Adrenal gland (tissue), 19 donors: ENCODE measurements at places on chromosomes 2 and 18. TPM values are rescaled to one million over a fixed set of nuclear protein-coding genes. Genes with fewer than 3 reads are reported as not detected.
A peak's percentile ranks its signal among the peaks of the same experiment; 100 is the strongest.

GKN1 gene
- total RNA-seq = 0.58 TPM

CYTIP gene
- total RNA-seq = 0.72 TPM

KIF3C gene
- total RNA-seq = 10.8 TPM

ITGAV gene
- 214 TPM for total RNA-seq

SIX2 gene
- 0.06 TPM for total RNA-seq

GLI2 gene
- total RNA-seq = 2.4 TPM

CD8B2 gene
- not detected for total RNA-seq

IL37 gene
- total RNA-seq = 0.33 TPM

CHRND gene
- 0.11 TPM for total RNA-seq

POTEJ gene
- total RNA-seq = not detected

GRCh38 chr2:128279786-128280157, 38.9 kb downstream of the HS6ST1 start:
- no peaks in the 10 kb centered on the region for H3K36me3 ChIP-seq
- no peaks in the 10 kb centered on the region for H3K27me3 ChIP-seq
- H3K27ac ChIP-seq = peak overlapping the region; percentile 91
- peak; percentile 51 for DNase-seq
- H3K4me1 ChIP-seq = peaks cover 65% of the 10 kb centered on the region

GRCh38 chr2:231348173-231348572, 47.3 kb upstream of the B3GNT7 start:
- H3K27me3 ChIP-seq = no peaks in the 10 kb centered on the region
- peaks cover 3% of the 10 kb centered on the region for H3K36me3 ChIP-seq
- peaks cover 8% of the 10 kb centered on the region for H3K4me1 ChIP-seq
- H3K4me3 ChIP-seq = no peak overlapping the region

DNA sequence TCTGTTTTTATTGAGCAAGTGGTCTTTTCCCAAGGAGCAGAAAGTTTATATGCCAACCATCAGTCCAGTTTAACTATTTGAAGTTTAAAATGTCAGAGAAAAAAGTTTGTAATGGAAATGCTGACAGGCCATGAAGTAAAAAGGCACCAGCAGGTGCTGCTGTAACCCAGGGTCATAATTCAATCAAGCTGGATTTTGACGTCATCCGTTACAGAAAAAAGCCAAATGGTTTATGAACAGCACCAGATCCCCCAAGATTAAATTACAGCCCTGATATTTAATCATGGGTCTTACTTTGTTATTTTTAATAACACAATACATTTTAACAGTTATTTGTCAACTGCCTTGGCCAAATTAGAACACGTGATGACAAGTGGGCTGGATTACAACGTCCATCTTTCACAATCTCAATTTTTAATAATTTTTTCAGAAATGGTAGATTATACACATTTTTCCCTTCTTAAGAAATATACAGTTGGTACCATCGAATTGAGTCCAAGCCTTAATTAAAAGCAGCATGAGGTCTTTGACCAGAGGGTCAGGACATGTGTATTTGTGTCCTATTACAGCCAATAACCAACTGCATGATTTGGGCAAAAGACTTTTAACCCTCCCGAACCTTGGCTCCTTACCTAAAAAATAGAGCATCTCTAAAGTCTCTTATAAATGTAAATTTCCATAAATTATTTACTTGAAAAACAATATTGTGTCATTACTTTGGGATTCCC, 10.0 kb downstream of the TCF4 start:
- no peak overlapping the region for H3K4me3 ChIP-seq
- no peak for DNase-seq
- no peaks in the 10 kb centered on the region for H3K27me3 ChIP-seq
- no peak overlapping the region for H3K27ac ChIP-seq

GRCh38 chr18:59980188-59980637, 80.4 kb downstream of the PMAIP1 start:
- H3K4me1 ChIP-seq = no peaks in the 10 kb centered on the region
- H3K36me3 ChIP-seq = no peaks in the 10 kb centered on the region
- H3K27ac ChIP-seq = no peak overlapping the region
- no peak for DNase-seq
- H3K27me3 ChIP-seq = no peaks in the 10 kb centered on the region

DNA sequence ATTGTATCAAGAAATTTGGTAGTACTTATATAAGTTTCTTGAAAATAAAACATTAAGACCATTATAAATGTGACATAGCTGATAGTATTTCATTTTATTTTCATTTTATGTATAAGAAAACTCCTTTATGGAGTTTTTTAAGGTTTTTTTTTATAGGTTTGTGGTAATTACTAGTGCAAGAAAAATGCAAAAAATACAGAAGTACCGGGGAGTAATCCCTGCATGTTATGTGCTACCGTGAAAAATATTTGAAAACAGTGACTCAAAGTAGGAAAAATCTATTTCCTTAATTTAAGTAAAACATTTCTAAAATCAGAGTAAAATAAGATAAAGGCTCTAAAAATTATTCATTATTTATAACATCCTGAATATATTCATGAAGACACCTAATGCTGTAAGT, 21.6 kb downstream of the ZSWIM2 start:
- no peak overlapping the region for H3K27ac ChIP-seq
- no peak overlapping the region for H3K4me3 ChIP-seq
- no peaks in the 10 kb centered on the region for H3K27me3 ChIP-seq
- H3K36me3 ChIP-seq = no peaks in the 10 kb centered on the region

DNA sequence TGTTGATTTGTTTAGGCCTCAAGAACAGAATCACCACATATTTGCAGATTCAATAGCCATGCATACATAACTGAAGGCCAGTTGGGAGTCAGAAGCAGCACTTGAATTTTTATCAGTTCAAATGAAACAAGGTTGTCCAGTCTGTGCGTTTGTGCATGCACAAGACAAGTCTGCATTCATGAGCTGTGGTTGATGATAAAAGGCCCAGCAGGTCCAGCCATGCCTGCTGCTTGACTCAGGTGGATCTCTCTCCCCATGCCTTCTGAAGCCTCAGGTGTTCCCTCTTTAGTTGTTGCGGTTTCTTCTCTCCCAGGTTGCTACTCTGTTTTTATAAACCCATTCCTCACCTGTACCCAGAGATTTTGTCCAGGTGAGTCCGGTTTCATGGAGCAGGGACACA, 124.5 kb downstream of the CCDC102B start:
- DNase-seq = no peak
- no peaks in the 10 kb centered on the region for H3K27me3 ChIP-seq
- H3K4me1 ChIP-seq = no peaks in the 10 kb centered on the region

- no peak for DNase-seq
- H3K36me3 ChIP-seq = no peaks in the 10 kb centered on the region
- H3K4me1 ChIP-seq = no peaks in the 10 kb centered on the region
- H3K4me3 ChIP-seq = no peak overlapping the region
These were observed 18.9 kb upstream of the FAM98A start for GRCh38 chr2:33617989-33618388.

DNA sequence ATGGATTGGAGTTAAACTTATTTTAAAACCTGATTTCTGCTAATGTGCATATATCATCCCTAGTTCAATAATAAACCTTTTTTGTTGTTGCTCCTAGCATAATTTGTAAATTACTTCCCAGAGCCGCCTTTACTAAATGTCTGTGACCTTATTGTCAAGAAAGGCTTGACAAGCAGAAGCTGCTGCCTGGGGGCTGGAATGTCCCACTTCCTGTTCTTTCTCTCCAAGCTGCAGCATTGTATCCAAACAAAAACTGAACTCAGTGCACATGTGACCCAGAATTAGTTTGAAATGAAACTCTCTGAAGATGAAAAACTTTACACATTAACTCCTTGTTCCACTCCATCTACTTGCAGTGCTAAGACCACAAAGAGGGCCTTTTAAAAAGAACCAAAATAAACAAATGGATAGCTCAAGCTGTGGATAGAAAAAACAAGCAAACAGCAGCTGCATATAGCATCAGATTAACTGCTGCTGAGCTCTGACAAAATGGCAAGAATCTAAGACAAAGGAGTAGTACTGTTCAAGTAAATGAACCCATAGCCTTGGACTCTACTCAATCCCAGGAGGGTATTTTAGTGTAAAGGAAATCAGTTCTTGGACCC, 99.8 kb upstream of the NEUROD1 start:
- H3K36me3 ChIP-seq = no peaks in the 10 kb centered on the region
- no peaks in the 10 kb centered on the region for H3K4me1 ChIP-seq
- H3K4me3 ChIP-seq = no peak overlapping the region

GRCh38 chr2:54979321-54980044, 70.8 kb downstream of the RTN4 start:
- DNase-seq = no peak
- no peak overlapping the region for H3K27ac ChIP-seq
- H3K4me3 ChIP-seq = no peak overlapping the region
- H3K36me3 ChIP-seq = no peaks in the 10 kb centered on the region
- H3K4me1 ChIP-seq = peaks cover 69% of the 10 kb centered on the region

GRCh38 chr2:3430172-3430571, 50.7 kb downstream of the TRAPPC12 start:
- H3K4me1 ChIP-seq = no peaks in the 10 kb centered on the region
- no peak for DNase-seq
- no peak overlapping the region for H3K4me3 ChIP-seq
- no peak overlapping the region for H3K27ac ChIP-seq
- no peaks in the 10 kb centered on the region for H3K27me3 ChIP-seq

DNA sequence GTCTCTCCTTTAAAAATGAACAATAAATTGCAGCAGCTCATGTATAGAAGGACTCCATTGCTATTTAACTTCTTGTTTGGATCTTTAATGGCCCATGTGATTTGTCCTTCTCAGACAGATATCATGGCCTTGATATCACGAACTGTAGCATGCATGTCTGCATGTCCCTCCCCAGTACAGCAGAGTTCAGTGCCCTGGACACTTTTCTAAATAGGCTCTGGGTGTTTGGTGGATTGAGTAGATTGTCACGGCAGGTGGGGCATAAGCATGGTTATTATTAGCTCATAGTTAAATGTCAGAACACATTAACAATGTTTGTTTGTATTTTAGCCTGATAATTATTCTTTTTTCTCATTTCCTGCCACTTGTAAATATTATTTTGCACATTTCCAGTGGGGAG, 118.3 kb downstream of the LRRTM1 start:
- H3K36me3 ChIP-seq = no peaks in the 10 kb centered on the region
- no peaks in the 10 kb centered on the region for H3K27me3 ChIP-seq
- DNase-seq = no peak
- H3K4me3 ChIP-seq = no peak overlapping the region
- H3K27ac ChIP-seq = no peak overlapping the region

DNA sequence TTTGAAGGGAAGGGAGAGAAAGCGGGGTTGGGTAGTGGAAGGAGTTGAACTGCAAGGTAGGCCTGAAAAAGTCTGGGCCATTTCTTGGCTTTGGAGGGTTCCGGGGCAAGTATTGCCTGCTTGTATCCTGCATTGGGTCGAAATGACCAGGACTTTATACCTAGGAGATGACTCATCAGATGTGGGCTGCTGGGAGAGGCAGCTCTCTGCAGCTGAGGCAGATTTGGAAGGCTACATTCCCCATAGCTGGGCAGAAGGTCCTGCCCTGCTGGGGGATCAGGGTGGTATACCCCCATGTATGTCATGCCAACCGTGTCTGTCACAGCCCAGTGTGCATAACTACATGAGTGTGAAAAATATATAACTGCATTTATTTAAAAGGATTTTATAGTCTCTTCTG, 171.8 kb upstream of the SPRED2 start:
- no peaks in the 10 kb centered on the region for H3K4me1 ChIP-seq
- no peak for DNase-seq
- H3K27ac ChIP-seq = no peak overlapping the region
- no peaks in the 10 kb centered on the region for H3K36me3 ChIP-seq
- no peak overlapping the region for H3K4me3 ChIP-seq
- H3K27me3 ChIP-seq = no peaks in the 10 kb centered on the region

DNA sequence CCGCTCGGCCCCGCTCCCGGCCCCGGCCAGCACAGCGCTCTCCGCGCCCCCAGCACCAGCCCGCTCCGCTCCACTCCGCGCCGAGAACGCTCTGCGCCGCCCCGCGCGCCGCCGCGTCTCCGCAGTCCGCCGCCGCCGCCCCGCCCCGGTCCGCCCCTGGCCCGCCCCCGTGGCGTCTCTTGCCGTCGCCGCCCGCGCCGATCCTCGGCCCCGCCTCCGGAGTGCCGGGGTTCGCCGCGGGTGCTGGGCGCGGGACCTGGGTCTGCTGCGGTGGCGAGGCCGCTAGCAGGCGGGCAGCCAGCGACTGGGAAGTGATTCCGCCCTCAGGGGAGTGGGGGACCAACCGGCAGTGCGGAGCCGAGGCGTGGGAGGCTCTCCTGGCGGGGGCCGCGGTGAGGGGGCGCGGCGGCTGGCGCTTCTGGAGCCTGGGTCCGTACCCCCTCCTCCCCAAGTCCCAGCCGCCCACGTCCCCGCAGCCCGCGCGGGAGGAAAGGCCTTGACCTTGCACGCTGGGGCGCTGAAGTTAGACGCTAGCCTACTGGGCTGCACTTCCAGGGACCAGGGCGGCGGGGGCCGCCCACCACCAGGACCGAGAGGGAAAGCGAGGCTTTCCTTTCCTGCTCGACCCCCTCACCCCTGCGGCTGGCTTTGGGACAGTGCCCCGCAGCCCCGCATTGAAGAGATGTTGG, at the start of gene HS6ST1:
TSS of gene HS6ST1 (minus strand) at position 93 of the 689 bp plus-strand sequence. CDS start 305 bp downstream, outside the sequence.
- H3K4me3 ChIP-seq = peak within 1 kb of the TSS; percentile 83
- no peaks in the 10 kb centered on the region for H3K36me3 ChIP-seq
- H3K27me3 ChIP-seq = no peaks in the 10 kb centered on the region
- H3K4me1 ChIP-seq = peaks cover 41% of the 10 kb centered on the region
- peak within 1 kb of the TSS; percentile 54 for H3K27ac ChIP-seq

GRCh38 chr2:123362671-123363440, 662.2 kb upstream of the CNTNAP5 start:
- H3K27me3 ChIP-seq = no peaks in the 10 kb centered on the region
- H3K4me1 ChIP-seq = no peaks in the 10 kb centered on the region
- H3K36me3 ChIP-seq = no peaks in the 10 kb centered on the region
- no peak overlapping the region for H3K4me3 ChIP-seq
- no peak for DNase-seq

- DNase-seq = no peak
- H3K27ac ChIP-seq = no peak overlapping the region
These were observed 243.8 kb downstream of the FAM210A start for GRCh38 chr18:13482618-13482945.

DNA sequence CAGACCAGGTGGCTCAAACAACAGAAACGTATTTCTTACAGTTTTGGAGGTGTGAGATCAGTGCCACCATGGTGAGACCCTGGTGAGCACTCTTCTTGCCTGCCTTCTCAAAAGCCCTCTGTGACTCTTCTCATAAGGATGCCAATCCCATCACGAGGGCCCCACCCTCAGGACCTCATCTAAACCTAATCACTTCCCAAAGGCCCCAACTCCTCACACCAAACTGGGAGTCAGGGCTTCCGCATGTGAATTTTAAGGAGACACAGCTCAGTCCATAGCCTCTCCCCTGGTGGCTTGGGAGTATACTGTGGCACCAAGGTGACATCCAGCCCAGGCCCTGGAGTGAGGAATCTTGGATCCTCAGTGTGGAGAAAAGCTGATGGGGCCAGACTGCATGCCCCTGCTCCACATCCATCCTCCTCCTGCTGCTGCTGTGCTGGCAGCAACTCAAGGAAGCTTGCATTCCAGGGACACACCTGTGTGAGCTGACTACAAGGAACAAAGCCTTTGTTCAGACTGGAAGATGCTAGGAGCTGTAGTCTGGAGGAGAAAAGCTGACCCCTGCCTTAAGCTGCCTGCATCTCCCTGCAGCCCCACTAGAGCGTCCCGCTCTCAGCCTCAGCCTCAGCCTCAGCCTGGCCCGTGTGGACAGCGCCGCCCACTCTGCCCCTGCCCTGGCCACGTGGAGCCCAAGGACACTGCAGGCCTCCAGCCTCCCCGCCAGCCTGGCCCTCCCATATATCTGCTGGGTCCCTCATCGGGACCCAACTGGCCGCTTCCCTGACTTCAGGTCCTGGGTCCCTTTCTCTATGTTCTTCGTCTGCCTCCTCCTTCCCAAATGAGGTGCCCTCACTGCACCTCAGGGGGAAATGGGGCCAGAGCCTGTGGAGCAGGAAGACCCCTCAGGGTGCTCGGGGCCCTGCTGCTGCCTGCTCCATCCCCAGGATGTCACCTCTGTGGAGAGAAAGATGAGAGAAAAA, 87.8 kb upstream of the RAB6C start:
- H3K27me3 ChIP-seq = no peaks in the 10 kb centered on the region
- H3K27ac ChIP-seq = no peak overlapping the region
- H3K4me1 ChIP-seq = no peaks in the 10 kb centered on the region
- no peak for DNase-seq
- no peaks in the 10 kb centered on the region for H3K36me3 ChIP-seq
- H3K4me3 ChIP-seq = no peak overlapping the region
